ENCODE measurements at places on chromosomes 7 and 10.
A peak's percentile ranks its signal among the peaks of the same experiment; 100 is the strongest.

DNA sequence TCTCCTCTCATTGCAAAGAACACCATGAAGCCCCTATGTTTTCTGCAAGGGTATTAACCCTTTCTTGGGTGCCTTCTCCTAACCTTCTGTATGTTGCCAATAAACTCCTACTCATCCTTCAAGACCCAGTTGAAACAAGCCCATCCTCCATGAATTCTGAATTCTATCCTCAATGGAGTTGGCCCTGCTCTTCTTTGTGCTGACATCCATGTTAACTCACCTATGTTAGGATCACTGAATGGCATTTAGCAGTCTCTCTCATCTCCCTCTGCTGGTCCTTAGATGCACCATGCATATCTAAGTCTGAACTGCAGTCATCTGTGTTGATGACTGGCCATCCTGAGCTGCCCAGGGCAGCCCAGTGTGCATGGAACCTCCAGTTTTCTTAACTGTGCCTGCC is 129.8 kb downstream of the BUB3 start:
- DNase-seq = peak; percentile 37

- DNase-seq = no peak
These were observed 44.1 kb downstream of the HGF start for GRCh38 chr7:81725812-81726127.

DNA sequence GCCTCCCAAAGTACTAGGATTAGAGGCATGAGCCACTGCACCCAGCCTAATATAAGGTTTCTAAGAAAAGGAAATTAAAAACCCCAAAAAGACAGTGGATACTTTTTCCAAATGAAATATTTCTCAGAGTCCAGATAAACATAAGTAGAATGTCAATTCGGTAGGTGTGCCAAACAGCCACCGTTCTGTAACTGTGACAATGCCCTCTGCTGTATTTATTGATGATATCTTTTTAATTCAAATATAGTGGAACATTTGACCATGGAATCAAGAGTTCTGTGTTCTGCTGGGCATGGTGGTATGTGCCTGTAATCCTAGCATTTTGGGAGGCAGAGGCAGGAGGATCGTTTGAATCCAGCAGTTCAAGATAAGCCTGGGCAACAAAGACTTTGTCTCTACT is 28.8 kb upstream of the ZRANB1 start:
- DNase-seq = no peak

- DNase-seq = no peak
These were observed 68.1 kb upstream of the ADCY1 start for GRCh38 chr7:45506059-45506458.

GRCh38 chr10:48579251-48579960 is 25.5 kb downstream of the ARHGAP22 start:
- peak; percentile 20 for DNase-seq

GRCh38 chr7:73341877-73342276 is 13.9 kb downstream of the FKBP6 start:
- peak; percentile 62 for DNase-seq

DNA sequence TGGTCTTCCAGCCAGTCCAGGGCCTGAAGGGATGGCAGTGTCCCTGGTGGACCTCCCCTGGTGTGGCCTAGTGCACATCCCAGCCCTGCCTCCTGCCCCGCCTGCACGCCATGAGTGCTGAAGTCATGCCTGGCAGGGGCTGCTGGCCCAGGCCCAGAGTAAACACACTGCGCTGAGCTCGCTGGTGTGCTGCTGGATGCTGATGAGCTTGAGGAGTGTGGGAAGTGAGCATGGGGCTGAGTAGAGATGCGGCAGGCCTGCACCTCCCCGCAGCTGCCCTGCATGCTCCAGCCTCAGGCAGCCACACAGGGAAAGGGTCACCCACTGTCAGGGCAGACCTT is 43.2 kb downstream of the HTRA1 start:
- DNase-seq = peak; percentile 72

DNA sequence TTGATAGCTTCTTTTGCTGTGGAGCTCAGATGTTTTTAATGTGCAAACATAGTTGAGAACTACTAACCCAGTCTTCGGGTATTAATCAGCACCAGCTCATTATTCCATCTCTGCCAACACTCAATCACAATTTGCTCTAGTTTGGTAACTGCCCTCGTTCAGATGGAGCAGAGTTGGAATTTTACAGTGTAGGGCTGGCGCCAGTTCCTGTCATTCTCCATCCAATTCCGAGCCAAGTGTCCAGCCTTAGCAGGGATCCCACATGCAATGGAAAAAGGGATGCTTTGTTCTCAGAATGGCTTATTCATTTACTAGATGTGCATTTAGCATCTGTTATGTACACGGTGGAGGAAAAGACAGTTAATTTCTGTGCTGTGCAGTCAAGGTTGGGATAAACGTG is 504.5 kb upstream of the GALNT17 start:
- no peak for DNase-seq

DNA sequence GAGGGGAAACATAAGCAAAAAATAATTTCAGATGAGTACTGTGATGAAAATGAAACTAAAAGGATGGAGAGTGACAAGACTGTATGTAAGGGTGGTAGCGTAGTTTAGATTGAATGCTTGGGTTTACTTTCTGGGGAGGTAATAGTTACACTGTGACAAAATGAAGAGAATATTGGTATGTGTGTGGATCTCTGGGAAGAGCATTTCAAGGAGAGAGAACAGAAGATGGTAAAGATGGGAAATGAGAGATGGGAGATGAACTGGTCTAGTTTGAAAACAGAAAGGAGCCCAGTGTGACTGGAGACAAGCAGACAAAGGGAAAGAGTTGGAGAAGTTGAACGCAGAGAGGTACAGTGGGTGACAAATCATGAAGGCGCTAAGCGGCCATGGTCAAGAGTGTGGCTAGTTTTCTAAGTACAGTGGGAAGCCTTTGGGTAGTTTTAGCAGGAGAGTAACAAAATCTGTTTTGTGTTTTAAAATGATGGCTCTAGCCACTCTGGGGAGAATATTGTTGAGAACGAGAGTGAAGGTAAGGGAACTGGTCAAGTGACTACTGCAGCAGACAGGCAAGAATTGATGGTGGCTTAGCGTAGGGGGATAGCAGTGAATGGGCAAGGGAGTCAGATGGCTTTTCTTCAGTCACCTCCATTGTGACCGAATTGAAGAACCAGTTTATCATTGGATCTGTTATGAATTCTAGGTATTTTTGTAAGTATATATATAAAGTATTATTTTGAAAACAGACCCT is 22.6 kb downstream of the PALS2 start:
- DNase-seq = no peak

DNA sequence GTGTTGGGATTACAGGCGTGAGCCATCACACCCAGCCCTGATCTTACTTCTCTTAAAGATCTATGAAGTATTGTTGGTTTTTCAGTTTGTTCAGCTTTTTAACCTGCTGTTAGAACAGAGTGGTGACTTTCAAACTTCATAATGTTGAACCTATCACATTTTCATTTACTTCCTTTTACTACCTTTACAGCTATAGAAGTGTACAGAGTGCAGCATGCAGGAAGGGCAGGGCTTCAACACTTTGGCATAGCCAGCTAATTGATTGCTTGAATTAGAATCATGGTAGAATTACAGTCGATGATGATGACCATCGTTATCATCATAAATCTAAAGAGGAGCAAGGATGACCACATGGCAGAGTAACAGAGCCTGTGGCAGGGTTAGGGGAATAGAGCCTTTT is 55.5 kb downstream of the AOAH start:
- DNase-seq = no peak

- peak; percentile 21 for DNase-seq
These were observed 48.4 kb upstream of the GLI3 start for GRCh38 chr7:42285383-42285824.

DNA sequence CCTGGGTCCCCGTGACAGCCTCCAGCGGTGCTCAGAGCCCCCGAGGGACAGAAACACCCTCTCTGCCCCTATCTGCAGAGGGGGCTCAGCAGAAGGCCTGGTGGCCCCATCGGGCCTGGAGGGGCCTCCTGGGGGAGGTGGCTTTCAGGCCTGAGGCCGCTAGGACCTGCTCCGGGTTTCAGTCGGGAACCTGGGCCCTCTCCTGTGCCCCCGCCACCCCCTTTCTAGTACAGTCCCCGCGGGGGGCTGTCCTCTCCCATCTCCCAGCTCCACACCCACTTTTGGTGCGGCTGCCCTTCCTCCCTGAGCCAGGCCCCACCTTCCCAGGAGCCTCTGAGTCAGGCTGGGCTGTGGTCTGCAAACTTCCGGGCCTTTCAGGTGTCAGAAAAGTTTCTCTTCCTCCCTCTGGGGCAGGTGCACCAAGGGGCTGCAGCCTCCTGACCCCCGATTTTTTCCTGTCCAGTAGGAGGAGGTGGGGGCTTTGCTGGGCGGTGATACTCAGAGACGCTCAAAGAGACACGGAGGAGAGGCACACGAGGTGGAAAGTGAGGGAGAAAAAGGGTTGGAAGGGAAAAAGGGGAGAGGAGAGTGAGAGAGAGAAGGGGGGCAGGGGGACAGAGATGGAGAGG is 692 bp downstream of the CARD11 start:
- no peak for DNase-seq

DNA sequence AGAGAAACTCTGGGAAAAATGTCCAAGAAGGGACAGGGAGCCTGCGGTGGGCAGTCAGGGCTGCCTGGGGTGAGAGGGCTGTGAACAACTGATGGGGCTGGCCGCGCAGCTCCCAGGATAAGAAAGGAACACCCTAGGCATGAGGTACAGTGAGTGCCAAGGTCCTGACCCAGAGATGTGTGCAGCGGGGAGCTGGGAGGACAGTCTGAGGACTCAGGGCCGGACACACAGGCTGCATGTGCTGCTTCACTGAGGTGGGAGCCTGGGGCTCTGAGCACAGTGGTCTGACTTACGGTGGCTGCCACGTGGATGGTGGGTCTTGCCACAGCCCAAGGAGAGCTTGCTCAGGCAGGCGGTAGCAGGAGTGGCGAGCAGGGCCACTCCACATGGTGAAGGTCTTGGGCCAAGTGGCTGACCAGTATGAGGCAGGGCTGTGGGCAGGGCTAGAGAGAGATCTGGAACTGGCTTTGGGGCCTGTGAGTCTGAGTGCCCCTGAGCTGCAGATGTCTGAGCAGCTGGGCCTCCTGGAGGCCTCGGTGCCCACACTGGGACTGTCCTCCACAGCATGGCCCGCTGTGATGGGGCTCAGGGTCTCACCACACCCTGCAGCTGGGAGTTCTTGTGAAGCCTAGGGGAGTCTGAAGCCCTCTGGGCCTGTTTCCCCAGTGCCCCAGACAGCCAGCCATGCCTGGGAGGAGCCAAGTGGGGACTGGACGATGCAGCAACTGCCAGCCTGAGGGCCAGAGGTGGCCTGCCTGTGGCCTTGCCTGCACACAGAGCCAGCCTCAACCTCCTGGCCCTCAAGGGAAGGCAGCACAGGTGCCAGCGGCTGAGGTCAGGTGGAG is 60.3 kb downstream of the RASGEF1A start:
- DNase-seq = no peak

DNA sequence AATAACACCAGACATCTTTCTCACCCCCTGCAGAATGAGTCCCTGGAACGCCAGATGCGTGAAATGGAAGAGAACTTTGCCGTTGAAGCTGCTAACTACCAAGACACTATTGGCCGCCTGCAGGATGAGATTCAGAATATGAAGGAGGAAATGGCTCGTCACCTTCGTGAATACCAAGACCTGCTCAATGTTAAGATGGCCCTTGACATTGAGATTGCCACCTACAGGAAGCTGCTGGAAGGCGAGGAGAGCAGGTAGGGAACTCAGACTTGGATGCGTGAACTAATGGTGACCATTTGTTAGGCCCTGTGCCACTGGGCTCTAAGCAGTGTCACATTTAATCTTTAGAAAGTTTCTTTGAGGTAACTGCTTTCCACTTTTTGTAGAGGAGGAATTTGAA is 7.1 kb downstream of the VIM start:
- no peak for DNase-seq

DNA sequence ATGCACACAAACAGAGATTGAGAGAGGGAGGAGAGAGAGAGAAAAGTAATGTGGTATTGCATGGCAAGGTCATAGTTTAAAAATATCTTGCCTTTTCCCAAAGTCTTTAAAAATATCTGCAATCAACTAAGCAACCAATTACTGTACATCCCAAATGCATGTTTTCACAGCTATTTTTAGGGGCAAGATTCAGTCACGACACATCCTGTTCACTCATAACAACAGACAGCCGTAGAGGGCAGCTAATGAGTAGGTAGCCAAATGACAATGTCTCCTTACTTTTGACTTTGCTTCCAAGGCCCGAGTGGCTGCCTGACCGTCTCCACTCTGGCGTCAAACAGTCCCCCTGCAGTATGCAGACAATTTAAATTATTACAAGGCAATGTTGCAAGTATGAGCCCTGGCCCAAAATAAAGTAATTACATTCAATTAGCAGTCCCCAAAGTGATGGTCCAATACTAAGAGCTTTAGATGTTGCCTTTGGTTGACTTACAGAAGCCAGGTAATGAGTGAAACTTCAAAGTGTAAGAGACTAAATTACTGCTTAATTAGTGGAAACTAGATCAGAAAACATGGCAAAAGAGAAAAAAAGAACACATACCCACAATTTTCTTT is 162.9 kb downstream of the MBL2 start:
- DNase-seq = no peak

GRCh38 chr7:116978006-116978405 is 24.7 kb downstream of the ST7 start:
- no peak for DNase-seq

DNA sequence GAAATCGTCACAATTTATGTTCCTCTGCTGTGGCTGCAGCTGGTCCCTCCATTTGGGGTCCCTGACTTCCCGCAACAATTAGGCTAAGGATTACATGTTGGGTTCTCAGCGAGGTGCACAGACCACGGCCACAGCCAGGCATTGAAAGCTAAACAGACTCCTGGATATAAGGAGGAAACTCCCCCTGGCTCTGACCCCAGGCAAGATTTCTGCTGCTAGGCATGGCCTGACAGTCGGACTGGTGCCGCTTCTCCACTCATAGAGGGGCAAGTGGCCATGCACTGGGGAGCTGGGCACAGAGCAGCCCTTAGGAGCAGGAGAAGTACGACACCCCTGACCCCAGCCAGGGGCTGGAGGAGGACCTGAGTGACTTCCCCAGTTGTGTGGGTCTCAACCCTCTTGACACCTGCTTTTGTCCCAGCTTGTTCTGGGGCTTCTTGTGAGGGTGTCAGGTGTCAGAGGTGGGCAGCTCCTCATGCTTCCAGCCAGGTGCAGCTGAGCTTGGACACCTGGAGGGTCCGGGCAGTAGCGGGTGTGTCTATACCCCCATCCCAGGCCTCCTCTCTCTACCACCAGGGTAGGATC is 38.3 kb downstream of the TSPAN15 start:
- no peak for DNase-seq

Data from mammary epithelial cell (primary cell).